ENCODE measurements at places on chromosomes 16 and 17.

DNA sequence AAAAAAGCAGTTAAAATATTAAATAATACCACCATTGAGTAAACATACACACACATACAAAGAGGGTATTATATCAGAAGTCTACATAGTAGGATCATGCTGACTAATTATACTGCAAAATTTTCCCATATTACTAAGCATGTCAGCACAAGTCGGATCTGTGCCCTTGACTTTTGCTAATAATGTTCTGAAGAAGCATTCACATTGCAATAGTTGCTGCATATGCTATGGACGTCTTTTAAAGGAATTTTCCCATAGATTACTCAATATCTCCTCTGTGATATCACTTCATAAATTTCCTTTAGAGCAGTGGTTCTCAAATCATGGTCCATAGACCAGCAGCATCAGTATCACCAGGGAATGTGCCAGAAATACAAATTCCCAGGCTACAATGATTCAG lies 110.9 kb upstream of the NUDT7 start:
- no peak overlapping the region for H3K4me3 ChIP-seq
- no peak overlapping the region for H3K27ac ChIP-seq
- H3K36me3 ChIP-seq = no peaks in the 10 kb centered on the region
- DNase-seq = no peak
- H3K27me3 ChIP-seq = no peaks in the 10 kb centered on the region
- no peaks in the 10 kb centered on the region for H3K4me1 ChIP-seq

DNA sequence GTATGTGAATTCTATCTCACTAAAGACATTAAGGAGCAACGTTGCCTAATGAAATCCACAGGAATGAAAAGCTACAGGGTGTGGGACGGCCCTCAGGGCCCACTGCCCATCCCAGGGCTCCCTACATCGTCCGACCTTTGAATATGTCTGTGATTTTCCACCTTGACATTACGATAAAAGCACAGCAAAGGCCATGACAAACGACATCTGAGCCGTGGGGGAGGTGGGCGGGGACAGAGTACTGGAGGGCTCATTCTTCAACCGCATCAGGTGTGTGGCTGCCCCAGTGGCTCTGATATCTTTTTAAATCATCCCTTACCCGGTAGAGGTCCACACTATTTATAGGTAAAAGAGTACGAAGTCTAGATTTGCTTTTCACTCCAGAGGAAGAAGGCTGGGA lies 35.1 kb downstream of the LMF1 start:
- no peak overlapping the region for H3K4me3 ChIP-seq
- no peak for DNase-seq
- H3K4me1 ChIP-seq = no peaks in the 10 kb centered on the region
- H3K36me3 ChIP-seq = no peaks in the 10 kb centered on the region
- no peaks in the 10 kb centered on the region for H3K27me3 ChIP-seq

DNA sequence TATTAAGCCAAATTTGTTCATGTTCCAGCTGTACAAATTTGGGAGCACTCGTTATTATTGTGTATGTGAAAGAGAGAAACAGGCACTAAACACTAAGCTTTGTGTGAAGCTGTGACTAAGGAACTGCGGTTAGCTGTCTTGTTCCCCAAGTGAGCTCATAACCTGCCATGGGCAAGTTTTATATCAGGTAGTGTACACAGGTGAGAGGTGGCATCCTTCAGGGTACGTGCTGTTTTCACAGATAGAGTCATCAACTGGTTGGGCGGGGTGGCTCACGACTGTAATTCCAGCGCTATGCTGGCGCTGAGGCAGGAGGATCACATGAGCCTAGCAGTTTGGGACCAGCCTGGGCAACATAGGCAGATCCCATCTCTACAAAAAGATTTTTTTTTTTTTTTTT lies 2.8 kb downstream of the DNAJA3 start:
- H3K27me3 ChIP-seq = no peaks in the 10 kb centered on the region
- no peaks in the 10 kb centered on the region for H3K4me1 ChIP-seq
- H3K4me3 ChIP-seq = no peak overlapping the region

DNA sequence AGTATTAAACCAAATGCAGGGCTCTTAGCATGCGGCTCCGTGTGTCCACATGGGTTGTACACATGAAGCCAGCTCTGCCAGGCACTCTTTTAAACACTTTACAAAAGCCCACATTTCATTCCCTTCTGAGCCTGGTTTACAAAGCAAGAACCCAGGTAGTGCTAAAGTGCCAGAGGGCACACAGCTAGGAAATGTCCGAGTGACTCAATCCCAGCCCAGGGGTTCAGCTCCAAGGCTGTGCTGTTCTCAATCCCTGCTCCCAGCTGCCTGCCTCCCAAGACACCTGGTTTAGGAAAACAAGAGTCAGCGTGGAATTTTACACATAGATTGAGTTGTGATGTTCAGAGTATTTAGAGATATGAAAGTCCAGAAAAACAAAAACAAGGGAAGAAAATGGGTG lies 13.3 kb upstream of the DCAF7 start:
- no peak for DNase-seq
- H3K27me3 ChIP-seq = no peaks in the 10 kb centered on the region
- no peak overlapping the region for H3K4me3 ChIP-seq
- no peaks in the 10 kb centered on the region for H3K4me1 ChIP-seq
- H3K27ac ChIP-seq = no peak overlapping the region
- no peaks in the 10 kb centered on the region for H3K36me3 ChIP-seq

- H3K4me1 ChIP-seq = no peaks in the 10 kb centered on the region
- H3K27me3 ChIP-seq = no peaks in the 10 kb centered on the region
- no peak overlapping the region for H3K4me3 ChIP-seq
- no peak overlapping the region for H3K27ac ChIP-seq
- no peak for DNase-seq
Measured at GRCh38 chr17:58565389-58566311, 51.2 kb upstream of the MTMR4 start.

GRCh38 chr17:77999413-78000173 lies 41.1 kb downstream of the TNRC6C start:
- no peaks in the 10 kb centered on the region for H3K36me3 ChIP-seq
- no peak overlapping the region for H3K4me3 ChIP-seq
- H3K27me3 ChIP-seq = no peaks in the 10 kb centered on the region
- H3K4me1 ChIP-seq = peaks cover 5% of the 10 kb centered on the region
- H3K27ac ChIP-seq = no peak overlapping the region

DNA sequence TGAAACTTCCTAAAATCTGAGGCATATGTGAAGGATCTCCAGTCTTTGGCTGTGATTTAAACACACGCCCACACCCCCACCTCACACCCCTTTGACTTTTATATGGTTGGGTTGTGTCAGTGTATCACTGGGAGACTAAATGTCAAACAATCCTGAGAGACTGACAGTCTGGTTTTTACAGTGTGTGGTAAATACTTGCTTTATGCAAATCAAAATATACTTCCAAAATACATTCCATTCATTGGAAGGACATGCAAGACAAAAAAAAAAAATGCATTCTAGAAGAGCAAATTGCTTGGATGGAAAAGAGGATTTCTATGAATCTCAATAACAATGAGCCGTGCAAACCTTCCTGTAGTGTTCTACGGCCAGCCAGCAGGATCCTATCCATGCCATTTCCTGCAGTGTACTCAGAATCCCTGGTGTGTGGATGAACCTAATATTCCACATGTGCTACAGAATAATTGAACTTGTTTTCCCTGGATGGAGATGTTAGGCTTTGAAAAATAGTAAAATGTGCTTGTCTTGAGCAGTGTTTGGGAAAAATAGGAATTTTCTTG lies 602.1 kb upstream of the GOT2 start:
- no peaks in the 10 kb centered on the region for H3K4me1 ChIP-seq
- H3K27ac ChIP-seq = no peak overlapping the region
- H3K36me3 ChIP-seq = no peaks in the 10 kb centered on the region
- H3K27me3 ChIP-seq = no peaks in the 10 kb centered on the region
- no peak for DNase-seq
- no peak overlapping the region for H3K4me3 ChIP-seq

GRCh38 chr17:67576471-67577115 lies 141.1 kb upstream of the NOL11 start:
- no peaks in the 10 kb centered on the region for H3K4me1 ChIP-seq
- no peak overlapping the region for H3K4me3 ChIP-seq
- no peak for DNase-seq
- H3K36me3 ChIP-seq = no peaks in the 10 kb centered on the region
- no peaks in the 10 kb centered on the region for H3K27me3 ChIP-seq
- H3K27ac ChIP-seq = no peak overlapping the region

DNA sequence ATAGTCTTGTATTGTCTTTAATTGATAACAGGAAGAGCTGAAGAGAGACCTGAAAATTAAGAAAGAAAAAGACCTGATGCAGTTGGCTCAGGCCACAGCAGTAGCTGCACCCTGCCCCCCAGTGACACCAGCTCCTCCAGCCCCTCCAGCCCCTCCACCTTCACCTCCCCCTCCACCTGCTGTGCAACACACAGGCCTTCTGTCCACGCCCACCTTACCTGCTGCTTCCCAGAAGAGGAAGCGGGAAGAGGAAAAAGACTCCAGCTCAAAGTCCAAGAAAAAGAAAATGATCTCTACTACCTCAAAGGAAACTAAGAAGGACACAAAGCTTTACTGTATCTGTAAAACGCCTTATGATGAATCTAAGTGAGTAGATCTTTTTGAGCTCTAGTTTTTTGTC lies 36.8 kb downstream of the C17orf58 start:
- no peaks in the 10 kb centered on the region for H3K36me3 ChIP-seq
- no peak overlapping the region for H3K4me3 ChIP-seq
- no peak for DNase-seq
- no peaks in the 10 kb centered on the region for H3K4me1 ChIP-seq
- H3K27me3 ChIP-seq = no peaks in the 10 kb centered on the region

Measured in uterus (tissue), 4 donors.